ENCODE measurements at places on chromosomes 16 and 17.
A peak's percentile ranks its signal among the peaks of the same experiment; 100 is the strongest.

DNA sequence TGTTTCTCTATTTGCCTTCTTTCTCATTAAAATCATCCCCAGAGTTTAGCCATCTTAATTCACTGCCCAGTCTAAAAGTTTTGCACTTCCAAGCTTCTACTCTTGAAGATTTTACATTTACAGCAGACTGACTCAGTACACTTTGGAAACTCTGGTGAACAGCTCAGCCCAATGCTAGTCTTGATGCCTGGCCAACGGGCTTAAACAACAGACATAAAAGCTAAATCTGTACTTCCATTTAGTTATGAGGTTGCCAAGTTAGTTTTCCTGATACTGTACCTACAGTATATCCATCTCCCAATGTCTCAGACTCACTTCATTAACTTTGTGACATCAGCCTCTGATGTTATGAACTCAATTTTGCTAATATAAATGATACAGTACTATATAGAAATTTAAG, 891.8 kb upstream of the SOX9 start:
- no peak for DNase-seq

DNA sequence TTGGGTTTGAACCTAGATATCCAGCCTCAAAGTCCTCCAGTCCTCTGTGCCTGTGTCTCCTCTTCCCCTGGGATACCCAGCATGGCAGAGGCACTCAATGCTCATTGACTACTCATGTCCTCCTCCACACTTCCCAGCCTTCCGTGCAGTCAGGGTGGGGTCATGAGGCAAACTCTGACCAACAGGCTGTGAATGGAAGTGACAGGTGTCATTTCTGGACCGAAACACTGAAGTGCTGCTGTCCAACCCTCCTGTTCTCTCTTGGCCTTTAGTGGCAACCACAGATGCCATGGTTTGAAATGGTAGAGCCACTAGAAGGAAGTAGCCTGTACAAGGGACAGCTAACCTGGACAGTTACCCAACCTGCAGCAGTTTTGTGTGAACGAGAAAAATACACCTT, 46.7 kb upstream of the MAP3K14 start:
- DNase-seq: no peak

- peak; percentile 66 for DNase-seq
Measured at GRCh38 chr17:6831661-6832263, at the start of gene TEKT1. TSS of gene TEKT1 (minus strand) at chr17:6831729. CDS start at chr17:6830376, 1,353 bp downstream.

- DNase-seq: no peak
Measured at GRCh38 chr16:57592591-57593003, 35.8 kb upstream of the ADGRG1 start.

DNA sequence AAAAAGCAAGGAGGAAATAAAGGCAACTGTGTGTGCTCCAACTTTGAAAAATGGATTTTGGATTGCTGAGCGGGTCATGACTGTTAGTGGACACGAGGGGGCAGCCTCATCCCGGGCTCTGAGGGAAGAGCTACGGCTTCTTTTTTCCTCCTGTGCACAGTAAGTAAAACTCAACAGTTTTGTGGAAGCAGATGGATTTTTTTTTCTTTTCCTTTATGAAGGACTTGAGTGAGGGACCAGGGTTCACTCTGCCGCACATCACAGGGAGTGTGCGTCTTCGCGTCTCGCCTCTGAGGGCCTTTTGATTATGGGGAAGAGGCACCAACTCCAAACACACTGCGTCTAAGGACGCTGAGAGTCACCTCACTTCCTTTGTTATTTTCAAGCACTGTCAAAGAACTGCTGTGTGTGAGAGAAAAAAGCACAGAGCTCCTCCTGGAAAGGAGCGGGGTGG, 80.3 kb upstream of the GOT2 start:
- DNase-seq: peak; percentile 31

- DNase-seq: no peak
Measured at GRCh38 chr16:57624044-57624688, 4.3 kb upstream of the ADGRG1 start.

DNA sequence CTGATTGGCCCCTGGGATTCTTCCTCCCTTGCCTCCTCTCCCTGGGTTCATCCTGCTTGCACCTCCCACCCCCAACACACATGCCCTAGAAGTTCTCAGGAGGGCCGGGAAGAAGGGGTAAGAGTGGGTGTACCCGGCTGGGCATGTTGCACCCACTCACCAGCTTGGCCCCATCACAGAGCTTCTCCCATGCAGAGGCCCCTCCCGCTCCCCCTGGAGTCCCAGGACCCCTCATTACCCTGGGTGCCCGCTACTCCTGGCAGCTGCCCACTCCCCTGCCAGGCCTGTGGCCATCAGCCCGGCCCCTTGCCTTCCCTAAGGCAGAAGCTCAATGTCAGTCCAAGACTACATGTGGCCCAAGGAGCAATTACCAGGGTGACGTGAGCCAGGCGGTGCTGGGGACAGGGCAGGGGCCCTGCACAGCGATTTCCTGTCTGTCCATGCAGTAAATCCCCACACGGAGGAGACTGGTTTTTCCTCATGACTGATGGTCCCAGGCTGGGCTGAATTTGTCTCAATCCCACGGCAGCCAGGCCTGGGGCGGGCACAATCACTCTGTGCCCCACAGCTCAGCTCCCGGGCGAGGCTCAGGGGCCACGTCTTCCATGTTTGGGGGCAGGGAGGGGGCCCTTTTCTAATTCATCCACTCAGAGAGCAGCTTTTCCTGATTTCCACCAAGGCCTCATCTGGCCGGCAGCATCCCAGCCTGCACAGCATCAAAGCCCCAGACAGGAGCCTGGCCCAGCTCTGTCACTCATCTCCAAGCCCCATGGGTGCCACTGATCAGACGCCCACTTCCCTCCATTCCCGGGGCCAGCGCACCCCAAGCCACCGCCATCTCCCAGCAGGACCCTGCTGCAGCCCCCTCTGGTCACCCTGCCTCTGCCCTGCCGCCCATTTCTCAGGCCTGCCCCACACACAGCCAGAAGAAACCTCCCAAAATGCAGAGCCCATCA, 234.7 kb downstream of the KATNIP start:
- no peak for DNase-seq

GRCh38 chr17:42386777-42387657, 1.2 kb downstream of the STAT3 start:
- peak; percentile 87 for DNase-seq

DNA sequence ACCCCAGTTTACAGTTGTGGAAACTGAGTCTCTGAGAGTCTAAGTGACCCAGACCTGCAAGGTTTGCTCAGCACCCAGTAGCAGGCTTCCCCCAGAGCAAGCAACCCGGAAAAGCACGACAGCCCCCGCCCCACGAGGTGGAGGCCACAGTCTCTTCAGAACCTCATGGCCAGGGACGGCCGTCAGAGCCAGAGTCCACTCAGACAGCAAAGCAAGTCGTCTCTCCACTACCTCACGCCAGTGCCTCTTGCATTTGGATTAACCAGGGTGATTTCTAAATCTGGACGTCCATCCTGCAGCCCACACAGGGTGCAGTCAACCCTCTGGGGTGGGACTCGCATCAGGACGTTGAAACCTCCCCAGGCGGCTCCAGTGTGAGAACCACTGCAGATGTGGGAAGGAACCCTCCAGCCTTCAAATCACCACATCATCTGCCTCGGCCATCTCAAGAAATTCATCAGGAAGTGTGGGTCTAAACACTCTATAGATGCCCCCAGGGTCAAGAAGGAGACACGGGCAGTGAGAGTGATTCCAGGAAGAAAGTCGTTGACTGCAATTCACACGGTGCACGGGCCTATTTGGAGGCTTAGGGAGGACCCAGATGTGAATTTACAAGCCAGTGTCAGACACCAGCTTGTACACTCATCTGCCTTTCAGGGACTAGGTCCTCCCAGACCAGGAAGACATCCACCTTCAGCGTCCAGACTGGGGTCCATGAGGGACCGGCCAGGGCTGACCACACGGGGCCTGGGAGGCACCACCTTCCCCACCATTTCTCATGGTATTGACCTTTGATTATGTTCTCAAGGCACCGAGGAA, 20.2 kb upstream of the RBFOX3 start:
- DNase-seq: no peak
